ENCODE measurements at places on chromosomes 5 and 9. TPM values are rescaled to one million over a fixed set of nuclear protein-coding genes. Genes with fewer than 3 reads are reported as not detected.
A peak's percentile ranks its signal among the peaks of the same experiment; 100 is the strongest.

ST8SIA4 gene
- 7.4 TPM for total RNA-seq

DNA sequence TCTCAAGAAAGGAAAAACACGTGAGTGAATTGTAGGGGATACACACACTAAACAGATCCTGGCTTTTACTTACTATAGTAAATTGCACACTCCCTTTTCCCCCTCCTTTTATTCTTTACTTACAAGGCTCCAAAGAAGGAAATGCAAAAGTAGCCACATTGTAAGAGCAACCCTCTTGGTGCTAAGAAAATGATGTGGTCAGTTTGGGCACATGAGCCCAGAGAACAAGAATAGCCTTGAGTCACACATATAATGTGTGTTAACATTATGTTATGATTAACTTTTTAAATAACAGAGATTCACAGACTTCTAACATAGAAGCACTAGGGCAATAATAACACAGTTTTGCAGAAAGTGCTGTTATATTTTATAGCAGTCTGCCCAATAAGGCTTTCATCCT is 48.5 kb downstream of the PCSK5 start:
- no peak for DNase-seq

DNA sequence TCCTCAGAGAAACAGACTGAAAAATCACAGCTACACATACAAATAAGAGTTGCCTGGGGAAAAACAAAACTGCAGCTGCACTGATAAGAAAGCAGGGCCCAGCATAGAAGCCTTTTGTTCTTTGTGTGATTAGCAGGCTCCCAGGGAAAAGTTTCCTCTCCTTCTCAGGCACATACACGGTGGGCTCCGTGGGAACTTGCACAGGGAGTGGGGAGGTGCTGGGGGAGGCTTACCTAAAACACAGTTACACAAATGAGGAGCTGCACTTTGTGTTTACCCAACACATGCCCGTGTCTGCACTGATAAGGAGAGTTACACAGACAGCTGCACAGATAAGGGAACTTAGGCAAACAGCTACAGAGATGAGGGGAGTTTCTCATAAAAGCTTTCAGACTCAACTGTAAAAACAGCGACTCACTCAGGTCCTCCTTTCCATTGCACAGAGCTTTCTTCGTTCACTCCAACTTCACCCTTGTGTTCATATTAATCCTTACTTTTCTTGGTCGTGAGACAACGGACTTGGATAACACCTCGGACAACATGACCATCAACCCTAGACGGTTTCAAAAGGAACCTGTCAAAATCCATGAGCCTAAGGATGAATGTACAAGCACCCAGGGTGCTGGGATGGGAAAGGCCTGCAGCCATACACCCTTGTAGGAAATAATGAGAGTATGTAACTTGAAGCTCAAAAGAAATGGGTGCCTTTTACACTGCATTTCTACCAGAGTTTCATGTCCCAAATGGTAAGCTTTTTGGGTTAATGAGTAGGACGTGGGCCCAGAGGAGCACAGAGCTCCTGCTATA is 50.8 kb downstream of the SERINC5 start:
- DNase-seq = no peak

PCDHB13 gene
- 7.4 TPM for total RNA-seq

- DNase-seq = no peak
These were observed 47.0 kb downstream of the SPRY4 start for GRCh38 chr5:142277796-142278195.

- peak; percentile 51 for DNase-seq
These were observed 617.4 kb downstream of the SLCO4C1 start for GRCh38 chr5:101678481-101679193.

GRCh38 chr5:148237785-148238417 is 424 bp upstream of the MARCOL start:
- DNase-seq = no peak

GRCh38 chr9:5863092-5863746 is 27.5 kb upstream of the MLANA start:
- DNase-seq = no peak

DNA sequence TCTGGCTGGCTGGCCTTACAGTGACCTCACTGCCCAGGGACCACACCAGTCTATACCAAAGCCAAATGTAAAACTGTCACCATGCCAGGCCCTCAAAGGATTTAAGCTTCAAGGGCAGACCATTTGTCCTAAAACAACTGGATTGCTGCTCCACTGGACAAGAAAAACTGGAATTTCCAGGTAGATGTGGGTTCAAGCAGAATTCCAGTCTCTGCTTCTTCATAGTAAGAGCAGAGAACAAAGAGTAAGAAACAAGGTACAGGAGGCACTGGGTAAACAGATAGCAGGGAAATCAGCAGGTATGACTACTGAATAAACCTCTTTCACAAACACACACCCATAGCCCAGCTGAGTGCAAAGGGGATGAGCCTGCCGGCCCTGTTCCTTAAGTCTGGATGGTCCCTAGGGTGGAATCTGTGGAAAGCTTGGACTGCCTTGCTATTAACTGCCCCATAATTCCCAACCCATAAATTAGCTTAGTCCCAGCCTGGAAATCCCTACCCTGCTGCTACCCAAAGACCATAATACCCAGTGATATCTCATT is 5.5 kb downstream of the B4GALT1 start:
- DNase-seq = no peak

DNA sequence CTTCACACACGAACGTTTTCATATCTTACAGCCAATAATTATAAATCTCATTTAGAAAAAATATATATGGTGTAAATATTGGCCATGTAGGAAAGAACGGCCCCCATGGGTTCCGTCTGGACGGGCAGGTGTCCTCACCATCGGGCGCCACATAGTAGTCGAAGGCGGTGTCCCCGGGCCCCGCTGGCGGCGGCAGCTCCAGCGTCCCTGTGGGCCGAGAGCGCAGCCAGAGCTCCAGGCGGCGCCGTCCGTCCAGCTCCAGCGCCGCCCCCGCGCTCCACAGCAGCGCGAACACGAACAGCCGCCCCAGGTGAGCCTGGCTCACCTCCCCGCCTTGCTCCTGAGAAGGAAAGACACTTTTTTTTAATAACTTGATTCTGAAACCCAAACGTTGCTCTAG is 134.6 kb downstream of the DNAH5 start:
- no peak for DNase-seq

- peak; percentile 50 for DNase-seq
These were observed 76.4 kb downstream of the TTLL11 start for GRCh38 chr9:122016744-122017143.

DNA sequence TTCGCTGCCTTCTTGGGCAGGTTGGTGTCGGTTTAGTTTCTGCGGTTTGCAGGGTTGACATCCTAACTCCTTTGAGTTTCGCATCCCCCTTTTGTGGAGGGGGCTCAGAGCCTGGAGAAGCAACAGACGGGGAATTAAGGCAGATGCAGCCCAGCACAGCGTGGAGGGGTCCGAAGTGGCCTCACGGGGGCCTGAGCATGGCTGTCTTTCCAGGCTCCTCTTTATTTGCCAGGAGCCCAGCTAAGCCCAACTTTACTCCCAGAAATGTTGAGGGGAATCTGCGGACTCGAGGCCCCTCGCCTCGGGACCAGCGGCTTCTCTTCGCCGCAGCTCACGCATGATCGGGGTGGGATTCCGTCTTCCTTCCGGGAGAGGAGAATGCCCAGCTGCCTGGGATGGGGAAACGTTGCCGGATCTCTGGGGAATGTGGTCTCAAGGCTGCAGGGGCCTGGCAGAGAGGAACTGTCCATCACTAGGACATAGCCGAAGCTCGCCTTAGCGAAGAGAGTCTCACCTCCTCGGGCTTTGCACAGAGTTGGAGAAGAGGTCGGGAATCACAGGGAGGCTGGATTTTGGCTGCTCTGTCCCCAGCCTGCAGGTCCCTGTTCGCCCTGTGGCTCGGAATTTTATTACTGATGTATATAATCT is 1.3 kb downstream of the RAI14 start:
- no peak for DNase-seq

- DNase-seq = no peak
These were observed 255.3 kb downstream of the SYK start for GRCh38 chr9:91056917-91057316.

Data from dorsolateral prefrontal cortex (tissue), 122 donors.